ENCODE measurements at places on chromosomes 4 and X.
A peak's percentile ranks its signal among the peaks of the same experiment; 100 is the strongest.

DNA sequence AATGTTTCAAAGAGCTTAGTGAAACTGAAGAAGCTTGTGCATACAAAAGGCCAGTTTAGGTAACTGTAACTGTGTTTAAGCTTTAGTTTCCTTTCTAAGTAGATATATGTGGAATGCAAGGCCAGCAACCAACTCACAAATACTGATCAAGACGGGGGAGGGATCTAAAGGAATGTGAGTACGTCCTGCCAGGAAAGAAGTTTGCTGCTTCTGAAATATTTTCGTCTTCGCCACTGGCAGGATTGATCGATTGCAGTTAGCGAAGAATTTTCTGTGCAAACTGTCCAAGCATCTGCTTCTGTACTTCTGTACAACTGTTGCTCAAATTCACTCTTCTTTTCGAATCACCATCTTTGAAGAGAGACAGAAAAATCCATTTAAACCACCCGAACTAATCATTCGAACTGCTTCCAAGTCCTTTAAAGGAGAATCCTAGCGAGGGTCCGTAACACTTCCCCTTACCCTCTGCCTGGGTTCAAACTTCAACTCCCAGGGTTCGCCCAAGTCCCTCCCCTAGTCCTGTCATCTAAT, 373 bp upstream of the INTS6L start:
- peak; percentile 2 for DNase-seq

- DNase-seq: peak; percentile 64
Measured at GRCh38 chrX:48025561-48025960, 18.8 kb downstream of the SPACA5 start.

DNA sequence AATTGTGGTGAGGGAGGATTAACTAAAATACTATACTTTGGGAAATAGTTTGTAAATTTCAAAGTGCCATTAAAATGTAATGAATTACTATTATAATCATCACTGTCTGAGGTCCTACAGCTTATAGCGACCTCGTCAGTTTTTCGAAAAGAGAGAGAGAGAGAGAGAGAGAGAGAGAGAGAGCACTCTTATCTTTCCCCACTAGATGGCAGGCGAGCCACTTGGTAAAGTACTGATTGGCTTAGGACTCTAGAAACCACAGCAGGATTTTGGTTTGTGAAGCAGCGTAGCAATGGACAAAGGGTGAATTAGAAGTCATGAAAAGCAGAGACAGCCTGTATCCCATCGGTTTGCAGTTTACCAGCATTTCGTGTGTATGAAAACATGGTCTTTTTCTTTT, 52.5 kb downstream of the LINC00632 start:
- peak; percentile 57 for DNase-seq

GRCh38 chr4:138398322-138398721, 156.2 kb upstream of the SLC7A11 start:
- DNase-seq: no peak

GRCh38 chr4:122606364-122607043, 14.4 kb downstream of the IL21 start:
- no peak for DNase-seq

DNA sequence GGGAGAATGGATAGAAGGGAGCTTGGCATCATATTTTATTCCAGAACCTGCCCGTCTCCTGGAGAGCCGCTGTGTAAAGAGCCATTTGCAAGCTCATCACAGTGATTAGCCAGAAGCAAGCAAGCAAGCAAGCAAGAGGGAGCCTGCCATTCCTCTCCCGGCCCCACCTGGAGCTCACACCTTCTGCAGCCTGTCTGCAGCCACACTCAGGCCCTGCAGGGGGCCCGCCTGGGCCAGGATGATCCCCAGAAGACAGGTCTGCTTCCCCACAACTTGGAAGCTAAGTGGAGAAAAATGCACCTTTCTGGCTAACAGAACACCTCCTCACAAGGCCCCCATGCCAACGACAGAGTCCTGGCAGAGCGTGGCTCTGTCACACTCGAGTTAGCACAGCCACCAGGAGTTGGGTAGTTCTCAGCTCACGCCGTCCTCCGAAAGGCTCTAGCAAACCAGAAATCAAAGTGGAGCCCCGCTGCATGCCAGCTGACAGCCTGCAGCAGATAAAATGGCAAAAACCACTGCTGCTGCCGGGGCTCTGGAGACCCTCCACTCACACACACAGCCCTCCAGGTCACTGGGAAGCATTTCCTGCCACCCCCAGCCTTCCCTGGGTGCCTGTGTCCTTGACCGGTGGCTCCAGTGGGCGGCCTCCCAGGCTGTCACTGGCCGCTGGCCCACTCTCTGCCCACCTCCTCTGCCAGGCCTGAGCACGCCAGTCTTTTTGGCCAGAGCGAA, 54.9 kb downstream of the DCTD start:
- peak; percentile 9 for DNase-seq

DNA sequence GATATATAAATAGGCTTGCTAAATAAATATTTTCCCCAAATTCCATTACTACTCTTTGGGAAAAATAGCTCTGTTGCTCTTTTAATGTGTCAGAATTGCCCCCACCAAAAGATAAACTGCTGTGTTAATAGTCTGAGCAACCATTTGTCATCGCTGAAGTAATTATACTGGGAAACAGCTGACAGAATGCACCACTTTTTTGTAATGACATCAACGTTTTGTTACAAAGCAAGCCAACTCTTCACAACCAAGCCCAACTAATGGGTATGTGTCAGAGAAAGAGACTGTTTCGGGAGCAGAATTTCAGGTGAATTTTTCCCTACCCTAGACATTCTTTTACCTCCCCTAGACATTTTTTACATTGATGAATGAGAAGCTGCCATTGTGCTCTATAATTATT, 405.0 kb upstream of the MAGEB18 start:
- DNase-seq: peak; percentile 23

- peak; percentile 54 for DNase-seq
Measured at GRCh38 chr4:171846232-171846631, 33.0 kb downstream of the GALNTL6 start.

GRCh38 chrX:47607091-47607490, 12.6 kb downstream of the SYN1 start:
- no peak for DNase-seq

Measured in epithelial cell of esophagus (primary cell).